ENCODE measurements at places on chromosomes 2 and 18.

DNA sequence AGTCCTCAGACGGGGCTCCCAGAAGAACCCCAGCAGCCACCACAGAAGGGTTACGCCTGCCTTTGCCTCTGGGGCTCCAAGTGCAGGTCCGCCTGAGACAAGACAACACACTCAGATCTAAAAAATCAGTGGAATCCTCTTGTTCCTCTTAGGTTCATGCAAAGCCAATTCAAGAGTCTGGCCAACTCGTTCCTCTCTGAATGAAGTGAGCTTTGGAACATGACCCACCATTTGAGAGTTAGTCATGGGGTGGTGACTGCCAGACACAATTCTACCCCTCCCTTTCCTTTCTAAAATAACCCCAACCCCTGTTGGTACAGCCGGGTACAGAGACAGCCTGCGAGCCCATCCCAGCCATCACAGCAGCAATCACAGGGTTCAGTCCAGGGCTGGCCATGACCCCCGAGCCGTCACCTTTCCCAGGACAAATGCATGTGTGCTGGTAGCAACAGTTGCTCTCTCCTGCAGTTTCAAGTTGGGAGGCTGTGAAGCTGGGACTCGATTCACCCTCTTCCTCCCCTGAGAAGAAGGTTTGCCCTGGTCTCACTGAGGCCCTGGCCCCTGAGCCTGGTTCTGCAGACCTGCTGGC lies 183.1 kb upstream of the SH3BP4 start:
- DNase-seq: no peak

DNA sequence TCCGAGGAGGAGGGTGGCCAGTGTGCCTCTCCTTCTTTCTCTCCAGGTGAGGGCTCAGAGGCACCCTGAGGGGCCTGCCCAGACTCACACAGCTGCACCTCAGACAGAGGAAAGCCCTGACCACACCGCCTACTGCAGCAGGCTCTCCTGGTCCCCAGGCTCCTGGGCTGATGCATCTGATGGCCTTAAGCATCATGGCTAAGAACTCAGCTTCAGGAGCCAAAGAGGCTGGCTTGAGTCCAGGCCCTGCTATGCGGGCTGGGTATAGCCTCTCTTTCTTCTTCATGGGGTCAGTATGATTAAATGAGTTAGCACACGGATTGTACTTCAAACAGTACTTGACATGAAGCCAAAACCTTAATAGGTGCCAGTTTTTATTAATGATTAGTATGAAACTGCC lies 89.6 kb downstream of the TGFA start:
- no peak for DNase-seq

DNA sequence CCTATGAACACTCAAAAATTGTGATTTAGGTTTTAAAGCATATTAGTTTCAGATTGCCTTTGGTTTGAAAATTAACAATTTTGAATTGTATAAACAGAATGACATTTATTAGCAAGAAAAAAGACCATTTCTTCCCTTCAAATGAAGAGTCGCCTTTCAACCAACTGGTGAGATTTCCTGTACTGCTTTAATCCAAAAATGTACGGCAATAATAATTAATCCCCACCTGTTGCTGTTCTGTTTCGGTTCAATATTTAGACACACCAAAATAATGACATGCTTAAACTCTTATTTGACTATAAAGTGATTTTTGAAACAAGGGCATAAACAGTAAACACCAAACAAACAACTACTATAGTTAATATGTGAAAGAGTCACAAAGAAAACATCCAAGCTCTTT lies 39.6 kb downstream of the CHN1 start:
- DNase-seq: no peak

DNA sequence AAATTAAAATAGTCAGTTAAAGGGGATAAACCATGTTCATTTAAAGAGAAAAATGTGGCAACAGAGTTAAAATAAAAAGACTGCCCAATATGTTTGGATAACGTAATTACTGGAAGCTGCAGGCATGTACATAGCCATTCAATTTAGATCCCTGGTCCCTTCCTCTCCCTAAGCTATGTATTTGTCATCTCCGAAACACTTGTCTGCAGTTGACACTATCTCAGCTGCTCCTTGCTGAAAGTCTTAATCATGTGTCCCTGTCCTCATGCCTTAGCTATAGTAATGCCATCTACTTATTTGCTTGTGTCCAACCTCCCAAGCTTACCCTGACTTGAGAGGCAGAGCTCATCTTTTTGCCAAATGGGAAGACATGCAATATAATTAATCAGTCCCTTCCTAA lies 173.8 kb upstream of the REV1 start:
- DNase-seq: no peak

DNA sequence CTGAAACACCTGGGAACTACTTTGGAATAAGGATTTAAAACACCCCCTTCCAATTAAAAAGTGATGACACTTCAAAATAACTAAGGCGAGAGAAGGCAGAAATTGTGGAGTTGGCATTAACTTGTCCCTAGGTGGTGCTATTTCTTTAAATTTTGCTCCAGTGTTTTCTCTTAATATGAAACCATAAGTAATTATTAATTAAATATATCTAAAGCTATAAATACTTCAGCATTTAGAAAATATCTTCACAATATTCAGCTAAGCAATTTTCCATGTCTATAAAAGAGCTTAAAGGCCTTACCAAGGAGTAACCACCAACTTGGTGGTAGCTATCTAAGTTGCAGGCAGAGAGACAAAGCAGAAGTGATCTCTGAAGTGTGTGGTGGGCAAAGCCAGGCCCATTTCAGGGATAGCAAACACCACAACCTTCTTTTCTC lies 186.8 kb upstream of the PGAP1 start:
- no peak for DNase-seq

- no peak for DNase-seq
Observed at GRCh38 chr18:78724214-78724914, 255.3 kb upstream of the SALL3 start.

DNA sequence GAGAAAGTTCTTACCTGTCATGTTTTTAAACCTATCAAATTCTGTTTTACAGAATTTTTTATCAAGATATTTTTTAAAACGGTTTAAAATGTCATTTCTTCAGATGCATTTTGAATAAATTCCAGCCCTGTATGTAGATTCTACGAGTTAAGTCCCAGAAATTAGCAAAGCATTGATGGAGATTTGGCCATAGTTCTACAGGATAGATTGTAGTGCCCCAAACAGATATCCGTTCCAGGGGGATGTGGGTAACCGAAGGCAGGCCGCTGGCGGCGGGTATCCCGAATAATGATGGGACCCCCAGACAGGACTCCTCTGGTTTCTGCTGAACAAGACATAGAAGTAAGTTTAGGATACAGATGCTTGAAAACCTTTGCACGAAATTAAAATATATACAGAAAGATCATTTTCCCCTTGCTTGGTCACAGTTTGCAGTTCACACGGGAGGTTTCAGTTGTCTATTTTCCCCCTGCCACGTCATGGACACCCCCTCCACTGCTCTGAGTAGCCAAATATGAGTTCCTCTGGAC lies 755 bp downstream of the NOL4 start:
- DNase-seq: no peak
